ENCODE measurements at places on chromosomes 5 and 9.
A peak's percentile ranks its signal among the peaks of the same experiment; 100 is the strongest.

DNA sequence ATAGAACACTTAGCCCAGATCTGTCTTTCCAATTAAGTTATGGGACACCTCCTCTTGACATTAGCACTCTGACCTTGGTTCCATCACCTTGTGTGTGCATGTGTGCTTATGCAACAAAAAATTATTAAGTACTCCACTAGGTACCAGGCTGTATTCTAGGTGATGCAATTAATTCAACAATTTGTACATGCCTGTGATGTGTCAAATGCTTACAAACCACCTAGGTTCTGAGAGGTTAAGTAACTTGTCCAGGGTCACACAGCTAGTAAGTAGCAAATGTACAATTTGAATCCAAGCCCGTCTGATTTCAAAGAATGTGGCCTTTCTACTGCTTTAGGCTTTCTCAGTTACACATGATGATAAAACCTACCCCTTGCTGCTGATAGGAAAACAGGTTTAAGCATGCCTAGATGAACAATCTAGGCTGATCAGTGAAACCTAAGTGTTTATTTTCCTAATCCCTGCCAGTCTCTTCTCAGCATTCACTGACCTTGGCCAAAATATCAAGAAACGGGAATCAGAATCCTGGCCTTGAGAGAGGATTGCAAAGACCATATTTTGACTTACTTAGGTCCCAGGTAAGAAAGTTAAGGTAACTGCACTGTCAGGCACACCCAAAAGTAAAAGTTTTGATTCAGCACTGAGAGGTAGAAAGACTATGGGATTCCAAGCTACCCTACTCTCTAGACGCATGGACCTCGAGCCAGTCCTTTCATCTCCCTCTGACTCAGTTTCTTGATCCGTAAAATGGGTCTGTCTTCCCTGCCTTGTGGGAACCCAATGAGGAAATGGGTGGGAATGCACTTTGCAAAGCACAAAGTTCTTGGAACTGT is 1.0 kb downstream of the TBC1D2 start:
- DNase-seq = no peak

GRCh38 chr5:86337667-86338460 is 279.9 kb upstream of the COX7C start:
- no peak for DNase-seq

DNA sequence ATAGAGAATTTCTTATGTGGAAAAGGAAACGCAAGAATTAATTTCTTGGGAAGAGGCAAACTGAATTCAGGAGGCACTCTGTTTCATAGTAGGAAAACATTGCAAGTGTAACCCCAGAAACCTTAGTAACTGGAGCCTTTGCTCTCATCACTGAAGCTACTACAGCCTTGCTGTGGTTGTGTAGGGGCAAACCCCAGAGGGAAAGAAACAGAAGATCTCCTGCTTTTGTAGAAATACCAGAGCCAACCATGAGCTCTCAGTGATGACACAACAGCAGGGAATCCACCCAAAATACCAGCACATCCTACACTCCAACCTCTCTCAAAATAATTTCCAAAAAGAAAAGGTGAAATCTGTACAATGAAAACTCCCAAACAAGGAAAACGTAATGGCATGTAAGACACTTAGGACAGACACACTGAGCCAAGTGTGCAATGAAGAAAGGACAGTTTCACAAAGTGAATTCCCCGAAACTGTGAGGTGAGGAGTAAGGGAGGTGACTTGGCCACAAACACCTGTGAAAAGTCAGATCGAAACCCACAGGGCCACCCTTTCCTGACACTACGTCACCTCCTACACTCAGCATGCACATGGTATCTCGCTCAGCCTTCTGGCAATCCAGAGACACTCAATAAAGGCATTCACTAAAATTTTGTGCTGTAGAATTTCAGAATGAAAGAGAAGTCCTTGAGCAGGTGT is 8.5 kb upstream of the ACSL6 start:
- DNase-seq = peak; percentile 88

- DNase-seq = no peak
These were observed 36.6 kb upstream of the ARSB start for GRCh38 chr5:79021753-79022152.

DNA sequence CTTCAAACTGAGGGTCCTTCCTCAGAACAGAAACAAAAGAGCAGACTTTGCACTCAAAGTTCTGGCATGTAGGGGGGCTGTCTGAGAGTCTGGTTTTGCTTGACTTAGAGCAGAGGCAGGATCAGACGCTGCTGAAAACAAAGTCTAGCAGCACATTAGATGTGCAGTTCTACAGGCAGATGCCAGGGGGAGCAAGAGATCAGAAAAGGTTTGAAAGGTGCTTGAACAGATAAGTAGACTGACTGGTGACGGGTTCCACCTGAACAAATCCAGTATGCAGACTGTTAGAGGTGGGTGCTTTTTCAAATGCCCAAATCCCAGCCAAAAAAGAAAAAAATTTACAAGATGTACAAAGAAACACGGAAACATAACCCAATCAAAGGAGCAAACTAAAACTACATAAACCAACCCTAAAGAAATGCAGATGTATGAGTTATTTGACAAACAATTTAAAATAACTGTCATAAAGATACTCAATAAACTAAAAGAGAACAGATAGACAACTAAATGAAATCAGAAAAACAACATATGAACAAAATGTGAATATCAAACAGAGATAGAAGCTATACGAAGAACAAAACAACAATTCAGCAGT is 194.7 kb upstream of the FREM1 start:
- peak; percentile 56 for DNase-seq
